ENCODE measurements at places on chromosomes 5 and 9.

GRCh38 chr5:128826275-128826674 lies 139.0 kb upstream of the SLC27A6 start:
- no peak for DNase-seq

GRCh38 chr9:135480071-135480939 lies 723 bp downstream of the PPP1R26 start:
- DNase-seq = peak; percentile 82

DNA sequence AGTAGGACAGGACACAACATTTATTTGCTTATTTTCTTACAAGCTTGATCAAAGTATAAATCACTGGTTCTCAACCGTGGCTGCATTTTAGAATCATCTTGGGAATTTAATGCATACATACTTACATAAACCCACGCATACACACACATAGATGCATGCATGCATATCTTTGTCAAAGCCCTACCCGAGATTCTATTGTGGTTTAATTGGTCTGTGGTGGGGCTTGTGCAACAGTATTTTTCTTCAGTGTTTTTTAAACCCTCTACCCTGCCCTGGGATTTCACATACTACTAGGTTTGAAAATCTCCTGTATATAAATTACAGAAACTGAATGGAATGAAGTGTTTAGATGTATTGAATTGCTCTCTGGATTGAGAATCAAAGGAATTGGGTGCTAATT lies 1166.2 kb downstream of the MAT2B start:
- DNase-seq = no peak

DNA sequence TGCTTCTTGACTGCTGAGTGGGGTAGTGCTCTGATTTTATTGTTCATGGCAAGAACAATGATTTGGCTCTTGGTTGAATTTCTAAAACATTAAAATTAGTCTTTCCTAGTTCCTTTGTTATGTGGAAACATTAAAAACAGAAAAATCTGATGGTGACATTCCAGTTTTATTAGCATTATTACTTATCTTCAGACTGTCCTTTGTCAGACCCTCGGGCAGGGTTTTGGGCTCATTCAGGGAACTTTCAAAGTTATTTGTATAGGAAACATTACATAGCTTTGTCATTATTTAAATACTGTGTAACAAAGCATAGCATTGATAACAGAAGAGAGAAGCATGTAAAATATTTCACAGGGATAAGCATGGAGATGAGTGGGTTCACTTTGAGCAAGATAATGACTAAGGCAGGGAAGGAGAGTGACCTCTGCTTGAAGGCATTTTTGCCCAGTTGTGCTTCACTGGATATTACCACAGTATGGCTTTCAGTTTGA lies 119.9 kb downstream of the KDM4C start:
- no peak for DNase-seq

GRCh38 chr5:32722957-32723356 lies 11.8 kb downstream of the NPR3 start:
- no peak for DNase-seq

DNA sequence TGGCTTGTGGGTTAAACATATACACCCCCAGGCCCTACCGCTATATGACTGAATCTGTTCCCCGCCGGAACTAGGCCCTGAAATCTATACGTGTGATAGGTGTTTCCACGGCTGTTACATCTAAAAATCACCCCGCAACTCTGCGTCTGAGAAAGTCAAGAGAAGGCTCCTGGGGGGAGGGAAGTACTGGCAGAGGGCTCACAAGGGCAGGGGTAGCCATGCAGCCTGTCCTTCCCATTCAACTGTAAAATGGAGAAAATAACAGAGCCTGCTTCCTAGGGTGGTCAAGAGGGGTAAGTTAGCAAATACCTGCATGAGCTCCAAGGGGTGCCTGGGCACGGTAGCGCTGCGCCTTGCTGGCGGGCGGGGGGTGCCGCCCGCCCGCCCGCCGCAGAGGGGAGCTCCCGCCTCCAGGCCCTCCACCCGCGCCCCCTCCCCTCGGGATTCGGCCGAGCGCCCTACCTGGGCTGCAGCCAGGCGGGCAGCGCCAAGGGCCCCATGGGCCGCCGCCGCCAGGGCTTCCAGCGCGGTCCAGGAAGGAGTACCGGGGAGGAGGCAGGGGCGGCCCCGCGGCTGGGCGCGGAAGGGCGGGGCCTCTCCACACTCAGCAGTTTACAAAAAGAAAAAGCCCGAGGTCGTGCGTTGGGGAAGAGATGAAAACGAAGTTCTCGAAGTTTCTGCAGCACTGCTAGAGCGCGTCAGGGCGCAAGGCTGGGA lies at the start of gene HACD4:
TSS of gene HACD4 (minus strand) at position 550 of the 717 bp plus-strand sequence. CDS start at position 500, 50 bp downstream.
- DNase-seq = peak; percentile 87

GRCh38 chr9:133133681-133134387 lies 12.8 kb upstream of the RALGDS start:
- DNase-seq = peak; percentile 91

- no peak for DNase-seq
Observed at GRCh38 chr5:4551034-4551433, 589.1 kb upstream of the ADAMTS16 start.

GRCh38 chr5:173237875-173238220 lies 2.8 kb upstream of the NKX2-5 start:
- DNase-seq = peak; percentile 58

DNA sequence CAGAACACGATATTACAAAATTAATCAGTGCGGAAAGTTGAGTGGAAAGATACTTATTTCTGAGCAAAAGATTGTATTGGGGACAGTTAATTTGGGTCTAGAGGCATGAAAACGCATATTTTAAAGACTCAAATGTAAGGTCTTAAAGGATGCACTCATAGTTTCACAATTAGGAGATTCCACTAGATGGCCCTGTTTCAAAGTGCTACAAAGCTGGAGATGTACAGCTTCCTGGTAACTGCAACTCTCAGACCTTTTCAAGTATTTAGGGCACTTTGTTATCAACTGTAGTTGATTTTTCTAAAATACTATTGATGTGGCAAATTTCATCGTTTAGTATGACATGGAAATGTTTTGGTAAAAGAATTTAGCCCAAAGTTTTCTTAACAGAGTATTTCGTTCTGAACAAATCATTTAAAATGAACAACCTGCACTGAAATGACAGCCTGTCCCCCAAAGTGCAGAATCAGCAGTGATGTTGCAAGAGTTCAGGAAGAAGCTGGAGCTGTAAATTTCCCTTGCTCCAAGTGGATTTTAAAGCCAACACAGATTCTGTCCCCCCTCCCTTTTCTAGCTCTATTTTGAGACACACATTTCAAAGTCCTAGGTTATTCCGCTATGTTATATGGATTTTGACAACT lies 16.2 kb upstream of the NDUFB6 start:
- no peak for DNase-seq

DNA sequence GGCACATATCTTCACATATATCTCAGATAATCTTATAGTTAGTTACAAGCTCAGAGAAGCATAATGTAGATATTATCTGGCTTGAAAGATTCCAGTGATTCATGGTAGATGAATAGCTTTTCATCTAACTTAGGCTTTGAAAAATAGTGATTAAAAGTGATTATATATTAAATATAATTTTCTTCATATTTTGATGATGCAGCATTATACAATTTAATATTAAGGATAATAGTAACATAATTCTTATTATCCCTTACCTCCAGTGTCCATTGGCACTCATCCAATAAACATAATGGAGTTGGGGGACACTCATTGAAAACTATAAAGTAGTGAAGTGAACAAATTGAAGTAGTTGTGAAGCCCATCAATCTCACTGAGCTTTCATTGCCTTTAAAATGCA lies 35.8 kb downstream of the NMUR2 start:
- no peak for DNase-seq

DNA sequence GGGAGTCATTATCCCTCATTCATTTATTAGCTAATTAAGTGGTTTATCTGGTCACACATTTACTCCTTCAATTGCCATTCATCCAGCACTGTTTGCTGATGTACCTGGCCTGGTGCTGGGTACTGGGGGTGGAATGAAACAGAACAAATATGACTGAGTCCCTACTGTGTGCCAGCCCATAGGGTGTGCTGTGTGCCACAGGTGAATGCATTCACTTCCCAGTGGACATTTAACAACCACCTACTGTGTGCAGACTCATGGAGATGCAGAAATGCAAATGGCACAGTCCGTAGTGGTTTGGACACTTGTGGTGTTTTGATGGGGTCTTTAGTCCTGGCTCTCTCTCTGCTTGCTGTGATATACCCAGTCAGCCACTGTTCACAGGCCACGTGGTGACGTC lies 10.5 kb downstream of the NEK6 start:
- DNase-seq = no peak

DNA sequence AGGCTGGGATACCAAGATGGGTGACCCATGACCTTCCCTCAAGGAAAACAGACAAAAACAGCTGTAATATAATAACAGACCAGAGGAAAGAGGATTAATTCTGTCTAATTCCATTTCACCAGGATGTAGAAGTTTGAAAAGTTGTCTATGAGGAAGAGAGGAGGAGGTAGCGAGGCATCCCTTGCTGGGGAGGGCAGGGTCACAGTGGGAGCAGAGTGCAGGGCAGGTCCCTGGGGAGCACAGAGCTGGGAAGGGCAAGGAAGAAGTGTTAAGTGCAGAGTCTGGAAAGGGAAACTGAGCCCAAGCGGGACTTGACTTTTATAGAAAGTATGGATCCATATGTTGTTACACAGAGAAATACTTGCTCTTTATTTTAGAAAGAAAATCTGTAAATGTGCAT lies 210.6 kb downstream of the CD180 start:
- DNase-seq = no peak

DNA sequence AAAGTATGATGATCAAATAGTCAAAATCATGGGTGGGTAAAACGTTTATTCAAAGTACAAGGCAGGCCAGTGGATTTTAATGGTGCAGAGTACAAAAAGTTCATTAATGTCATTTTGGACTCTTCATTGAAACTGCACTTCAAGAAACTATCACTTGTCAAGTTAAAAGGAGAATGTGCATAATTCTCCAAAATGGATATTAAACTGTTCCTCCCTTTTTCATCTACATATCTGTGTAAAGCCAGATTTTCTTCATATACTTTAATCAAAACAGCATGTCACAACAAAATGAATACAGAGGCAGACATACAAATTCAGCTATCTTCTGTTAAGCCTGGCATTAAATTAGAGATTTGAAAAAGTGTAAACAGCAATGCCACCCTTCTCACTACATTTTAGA lies 401.6 kb downstream of the NR2F1-AS1 start:
- DNase-seq = no peak

Data from endodermal cell (in vitro differentiated cells).